ENCODE measurements at places on chromosomes 12 and 14. TPM values are rescaled to one million over a fixed set of nuclear protein-coding genes. Genes with fewer than 3 reads are reported as not detected.

PRIMA1 gene
- polyA plus RNA-seq, result 0.85 TPM

ADCY6 gene
- polyA plus RNA-seq, result 54.2 TPM

GRCh38 chr12:113241191-113242025 lies 20.1 kb downstream of the TPCN1 start:
- DNase-seq, result no peak

IGFBP6 gene
- polyA plus RNA-seq, result 23.8 TPM

C12orf75 gene
- 25.4 TPM for polyA plus RNA-seq

GRCh38 chr12:106736051-106736957 lies 38.2 kb upstream of the RIC8B start:
- no peak for DNase-seq

- DNase-seq, result no peak
Observed at GRCh38 chr12:75760573-75761294, 249.3 kb upstream of the KRR1 start.

RASSF8 gene
- 32.9 TPM for polyA plus RNA-seq
